Urothelium cell line (cell line): ENCODE measurements at places on chromosomes 7 and 10.

DNA sequence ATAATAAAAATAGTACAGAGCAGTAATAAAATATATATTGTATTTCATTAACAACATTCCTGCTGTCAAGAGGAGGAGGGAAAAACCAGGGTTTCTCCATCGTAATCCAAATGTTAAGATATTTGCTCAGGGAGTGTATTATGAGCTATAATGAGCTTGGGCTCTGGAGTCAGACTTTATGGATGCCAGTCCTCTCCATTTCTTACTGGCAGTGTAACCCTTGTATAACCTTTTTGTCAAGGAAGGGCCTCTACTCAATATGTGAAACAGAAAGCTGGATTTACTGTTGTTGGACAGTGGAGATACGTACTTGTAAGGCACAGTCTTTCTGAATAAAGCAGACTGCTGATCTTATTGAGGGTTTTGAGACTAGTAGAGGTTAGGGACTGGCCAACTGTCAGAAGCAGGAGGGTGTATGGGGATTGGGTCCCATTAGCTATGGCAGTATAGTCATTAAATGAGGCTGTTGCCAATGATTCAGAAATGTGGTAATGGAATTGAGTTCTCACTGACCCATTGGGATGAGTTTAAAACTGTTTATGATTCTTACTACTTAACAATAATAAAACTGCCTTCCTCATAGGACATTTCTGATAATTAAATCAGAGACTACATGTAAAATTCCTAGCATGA lies 56.5 kb downstream of the ZNF277 start:
- no peak for DNase-seq

- DNase-seq: no peak
These were observed 58.7 kb downstream of the RGS10 start for GRCh38 chr10:119483839-119484238.

DNA sequence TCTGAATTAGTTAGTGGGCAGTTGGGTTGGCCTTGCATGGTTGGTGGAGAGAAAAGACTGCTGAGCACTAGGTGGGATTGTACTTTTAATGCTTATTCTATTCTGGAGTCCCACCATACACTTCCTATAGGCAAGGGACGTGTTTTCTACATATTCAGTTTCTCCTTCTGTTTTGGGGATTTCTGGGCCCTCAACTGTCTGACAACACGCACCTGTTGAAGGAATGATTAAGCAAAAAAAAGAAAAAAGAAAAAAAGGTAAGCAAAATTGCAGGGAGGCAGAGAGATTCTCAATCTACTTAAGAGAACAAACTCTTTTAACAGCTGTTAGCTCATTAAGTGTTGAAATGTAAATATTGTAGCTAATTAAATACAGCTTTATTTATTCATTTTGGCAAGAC lies 541.3 kb downstream of the CALN1 start:
- DNase-seq: no peak

GRCh38 chr7:81162771-81163525 lies 244.1 kb upstream of the SEMA3C start:
- DNase-seq: no peak

- DNase-seq: no peak
These were observed 223.7 kb downstream of the BUB3 start for GRCh38 chr10:123377883-123378282.

DNA sequence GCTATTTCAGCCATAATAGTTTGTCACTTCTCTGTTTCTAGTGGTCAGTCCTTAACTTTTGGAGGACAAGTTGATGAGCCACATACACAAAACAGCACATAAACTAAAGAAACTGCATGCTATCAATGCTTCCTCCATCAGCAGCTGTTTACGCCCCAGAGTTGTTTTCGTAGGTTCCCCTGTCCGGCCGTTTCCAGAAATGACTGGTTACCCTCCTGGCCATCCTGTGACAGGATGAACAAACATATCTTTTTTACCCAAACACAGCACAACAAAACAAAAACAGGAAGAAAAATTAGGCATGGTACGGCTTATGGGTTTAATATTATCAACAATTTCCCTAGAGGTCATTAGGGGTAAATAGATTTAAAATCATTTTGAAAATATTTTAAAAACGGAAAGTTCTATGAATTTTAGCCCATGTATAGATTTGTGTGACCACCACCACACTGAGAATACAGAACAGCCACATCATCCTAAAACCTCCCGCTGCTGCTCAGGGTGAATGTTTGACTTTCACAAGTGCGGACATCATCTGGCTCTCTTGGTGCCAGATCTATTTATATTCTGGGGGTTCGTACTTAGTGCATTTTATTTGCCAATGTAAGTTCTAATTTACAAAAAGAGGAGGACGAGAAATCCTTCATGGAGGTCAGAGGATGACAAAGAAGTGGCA lies 74.8 kb downstream of the HIPK2 start:
- DNase-seq: no peak

DNA sequence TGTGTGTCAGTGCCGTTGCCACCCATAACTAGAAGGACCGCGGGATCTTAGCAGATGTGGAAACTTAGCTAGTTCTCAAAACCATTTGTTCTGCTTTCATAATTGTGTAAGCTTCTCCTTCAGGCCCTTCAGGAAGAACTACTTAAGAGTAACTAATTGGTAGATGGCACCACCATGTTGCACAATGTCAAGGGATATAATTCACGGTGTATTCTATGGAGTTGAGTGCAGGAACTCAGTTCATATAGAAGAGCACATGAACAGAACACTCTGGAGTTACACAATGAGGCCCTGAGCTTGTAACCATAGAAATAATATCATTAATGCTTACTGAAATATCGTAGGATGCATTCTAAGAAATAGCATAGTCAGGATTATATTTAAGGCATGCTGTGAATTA lies 126.5 kb upstream of the GAD2 start:
- no peak for DNase-seq

DNA sequence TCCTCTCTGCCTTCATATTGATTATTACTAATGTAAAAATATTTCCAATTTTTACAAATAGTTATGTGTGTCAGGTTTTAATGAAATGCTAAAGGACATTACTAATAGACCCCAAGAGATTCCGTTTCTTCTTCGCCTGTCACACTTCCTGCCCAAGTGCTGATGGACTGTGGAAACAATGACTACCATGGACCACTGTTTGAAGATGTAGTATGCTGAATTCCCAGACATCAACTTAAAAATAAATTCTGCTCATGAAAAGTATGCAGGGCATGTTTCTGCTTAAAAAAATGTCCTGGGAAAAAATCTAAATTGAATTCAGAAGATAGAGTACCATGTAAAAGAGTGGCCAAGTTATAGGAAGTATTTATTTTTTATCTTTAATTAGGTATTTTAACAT lies 52.1 kb downstream of the ST7 start:
- peak; percentile 7 for DNase-seq

- no peak for DNase-seq
These were observed 39.7 kb downstream of the RASGEF1A start for GRCh38 chr10:43226851-43227845.
